SJSA1 (cell line): ENCODE measurements at places on chromosomes 6 and 20. TPM values are rescaled to one million over a fixed set of nuclear protein-coding genes. Genes with fewer than 3 reads are reported as not detected.
A peak's percentile ranks its signal among the peaks of the same experiment; 100 is the strongest.

GRCh38 chr6:25111782-25112181 is 167.4 kb upstream of the CARMIL1 start:
- DNase-seq, result no peak
- H3K36me3 ChIP-seq, result no peaks in the 10 kb centered on the region
- no peaks in the 10 kb centered on the region for H3K27me3 ChIP-seq
- H3K4me3 ChIP-seq, result no peak overlapping the region
- no peak overlapping the region for H3K27ac ChIP-seq
- no peaks in the 10 kb centered on the region for H3K4me1 ChIP-seq

The TMEM170B gene
- total RNA-seq, result under 0.01 TPM in 1 of 2 replicates, not detected in the other

- DNase-seq, result no peak
- H3K36me3 ChIP-seq, result no peaks in the 10 kb centered on the region
These were observed 34.4 kb downstream of the NCOA7 start for GRCh38 chr6:125824946-125825771.

DNA sequence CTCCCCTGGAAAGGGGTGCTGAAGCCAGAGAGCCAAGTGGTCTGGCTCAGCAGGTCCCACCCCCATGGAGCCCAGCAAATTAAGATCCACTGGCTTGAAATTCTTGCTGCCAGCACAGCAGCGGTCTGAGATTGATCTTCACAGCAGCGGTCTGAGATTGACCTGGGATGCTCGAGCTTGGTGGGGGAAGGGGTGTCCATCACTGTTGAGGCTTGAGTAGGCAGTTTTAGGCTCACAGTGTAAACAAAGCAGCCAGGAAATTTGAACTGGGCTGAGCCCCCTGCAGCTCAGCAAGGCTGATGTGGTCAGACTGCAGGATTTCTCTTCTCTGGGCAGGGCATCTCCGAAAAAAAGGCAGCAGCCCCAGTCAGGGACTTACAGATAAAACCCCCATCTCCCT is 41.3 kb upstream of the B3GAT2 start:
- no peak for DNase-seq
- no peak overlapping the region for H3K27ac ChIP-seq
- no peaks in the 10 kb centered on the region for H3K27me3 ChIP-seq
- no peaks in the 10 kb centered on the region for H3K36me3 ChIP-seq

- H3K4me3 ChIP-seq, result no peak overlapping the region
- DNase-seq, result peak; percentile 87
- peaks cover 14% of the 10 kb centered on the region for H3K4me1 ChIP-seq
- H3K27ac ChIP-seq, result no peak overlapping the region
These were observed 63.7 kb downstream of the GPX5 start for GRCh38 chr6:28589234-28589956.

- H3K27me3 ChIP-seq, result peaks cover 1% of the 10 kb centered on the region; the same call in 1 of the 2 replicates
- no peak for DNase-seq
- no peak overlapping the region for H3K4me3 ChIP-seq
- no peaks in the 10 kb centered on the region for H3K36me3 ChIP-seq
These were observed 14.1 kb upstream of the SIRPB2 start for GRCh38 chr20:1505361-1505760.

DNA sequence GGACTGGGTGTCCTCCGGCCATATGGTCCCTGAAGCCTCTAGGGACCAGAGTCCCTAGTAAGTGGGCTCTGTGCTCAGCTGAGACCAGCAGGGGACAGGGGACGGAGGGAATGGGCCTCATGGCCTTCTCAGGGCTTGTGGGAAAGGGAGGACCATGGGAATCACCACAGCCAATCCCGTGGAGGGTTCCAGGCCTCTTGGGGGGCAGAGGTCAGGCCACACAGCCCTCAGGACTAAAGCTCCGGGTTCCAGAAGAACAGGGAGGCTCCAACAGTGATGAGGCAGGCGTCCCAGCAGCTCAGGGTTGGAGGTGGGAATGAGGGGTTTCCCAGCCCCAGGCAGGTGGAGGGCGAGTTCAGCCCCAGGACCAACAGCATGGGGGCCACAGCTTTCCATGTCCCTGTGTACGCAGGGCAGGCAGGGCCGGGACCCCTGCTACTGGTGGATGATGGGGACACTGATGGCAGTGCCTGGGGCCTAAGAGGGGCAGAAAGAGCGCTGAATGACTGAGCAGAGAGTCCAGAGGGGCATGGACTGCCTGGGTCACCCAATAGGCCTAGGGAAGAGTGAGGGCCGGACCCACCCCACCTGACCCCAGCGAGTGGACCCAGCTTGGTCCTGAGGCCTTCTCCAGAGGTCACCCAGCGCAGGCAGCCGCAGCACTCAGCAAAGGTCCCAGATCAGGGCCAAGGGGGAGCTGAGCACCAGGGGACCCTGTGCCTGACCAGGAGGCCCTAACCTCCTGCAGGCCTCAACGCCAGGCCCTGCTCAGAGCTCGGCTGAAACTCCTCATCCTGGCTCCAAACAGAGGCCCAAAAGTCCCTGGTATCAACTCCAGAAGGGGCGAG is 8.8 kb downstream of the MYL9 start:
- H3K27me3 ChIP-seq, result no peaks in the 10 kb centered on the region; the same call in 1 of the 2 replicates
- DNase-seq, result no peak
- H3K4me3 ChIP-seq, result no peak overlapping the region
- no peak overlapping the region for H3K27ac ChIP-seq
- no peaks in the 10 kb centered on the region for H3K4me1 ChIP-seq
- peaks cover 47% of the 10 kb centered on the region for H3K36me3 ChIP-seq

DNA sequence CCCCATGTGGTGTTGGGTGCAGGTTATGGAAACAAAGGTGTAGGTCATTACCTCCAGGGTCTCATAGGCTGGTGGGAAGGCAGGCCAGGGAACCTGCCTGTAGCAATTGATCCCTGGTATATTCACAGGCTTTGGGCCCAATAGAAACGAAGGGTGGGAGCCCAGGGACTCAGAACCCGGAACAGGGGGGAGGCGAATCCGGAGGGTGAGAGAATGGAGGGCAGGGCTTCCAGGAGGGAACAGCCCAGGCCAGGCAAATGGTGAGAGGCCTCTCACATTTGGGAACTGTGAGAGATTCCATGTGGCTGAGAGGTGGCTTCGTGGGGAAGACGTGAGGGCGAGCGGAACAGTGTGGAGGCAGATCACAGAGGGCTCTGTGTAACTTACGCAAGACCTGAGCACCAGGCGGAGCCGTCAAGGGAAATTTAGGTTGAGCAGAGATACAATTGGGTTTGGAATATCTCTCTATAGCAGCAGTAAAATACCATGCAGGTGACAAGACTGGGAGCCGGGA is 267.1 kb downstream of the ERMARD start:
- no peaks in the 10 kb centered on the region for H3K36me3 ChIP-seq
- H3K27me3 ChIP-seq, result no peaks in the 10 kb centered on the region
- no peak overlapping the region for H3K4me3 ChIP-seq
- peak; percentile 30 for DNase-seq

- H3K27ac ChIP-seq, result no peak overlapping the region
- H3K36me3 ChIP-seq, result no peaks in the 10 kb centered on the region
- peaks cover 52% of the 10 kb centered on the region for H3K4me1 ChIP-seq
- no peaks in the 10 kb centered on the region for H3K27me3 ChIP-seq
- no peak for DNase-seq
These were observed 49.5 kb downstream of the CEBPB start for GRCh38 chr20:50240092-50240491.

- H3K4me1 ChIP-seq, result no peaks in the 10 kb centered on the region
- no peak for DNase-seq
- H3K4me3 ChIP-seq, result no peak overlapping the region
- no peak overlapping the region for H3K27ac ChIP-seq
- no peaks in the 10 kb centered on the region for H3K27me3 ChIP-seq
These were observed 53.1 kb upstream of the SMOC2 start for GRCh38 chr6:168387911-168388310.
